NCI-H345 (cell line): ENCODE measurements at places on chromosomes 1 and 21.
A peak's percentile ranks its signal among the peaks of the same experiment; 100 is the strongest.

GRCh38 chr1:197920414-197921117 is 3.4 kb downstream of the LHX9 start:
- no peak for DNase-seq

GRCh38 chr1:28056129-28056925 is 32.1 kb downstream of the EYA3 start:
- DNase-seq, result peak; percentile 21

DNA sequence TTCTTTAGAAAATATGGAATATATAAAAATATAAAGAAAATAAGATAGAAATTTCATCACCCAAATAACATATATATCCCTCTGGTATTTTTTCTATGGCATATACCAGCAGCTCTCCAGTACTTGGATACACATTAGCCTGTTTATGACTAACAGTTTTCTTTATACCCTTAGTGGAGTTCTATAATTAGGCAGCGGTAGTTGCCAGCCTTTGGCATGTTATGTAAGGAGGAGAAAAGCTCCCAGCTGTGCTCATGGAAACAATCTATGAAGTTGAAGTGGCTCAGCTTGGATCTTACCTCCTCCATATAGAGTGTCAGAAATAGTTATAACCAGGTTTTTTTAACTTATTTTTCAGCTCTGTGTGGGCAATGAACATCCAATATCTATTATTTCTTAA is 1636.8 kb downstream of the AMY1C start:
- DNase-seq, result peak; percentile 26

DNA sequence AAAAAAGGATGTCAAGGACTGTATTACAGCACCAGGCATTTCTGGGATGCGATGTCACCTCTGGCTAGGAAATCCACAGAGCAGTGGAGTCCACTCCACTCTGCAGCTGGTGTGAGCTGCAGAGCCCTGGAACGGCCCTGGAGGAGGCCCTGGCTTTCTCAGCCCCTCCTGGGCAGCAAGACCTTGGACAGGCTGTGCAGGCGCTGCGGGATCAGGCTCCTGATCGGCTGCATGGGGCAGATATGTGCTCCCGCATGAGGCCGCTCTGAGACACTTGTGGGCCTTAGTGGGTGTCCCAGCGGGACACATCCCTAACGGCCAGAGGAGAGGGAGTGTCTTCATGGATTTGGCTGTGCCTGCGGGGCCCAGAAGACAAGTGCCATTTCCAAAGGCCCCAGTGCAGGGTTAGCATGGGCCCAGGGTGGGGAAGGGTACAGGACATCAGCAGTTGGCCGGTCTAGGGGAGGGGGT is 6.2 kb downstream of the DNMT3L start:
- no peak for DNase-seq

DNA sequence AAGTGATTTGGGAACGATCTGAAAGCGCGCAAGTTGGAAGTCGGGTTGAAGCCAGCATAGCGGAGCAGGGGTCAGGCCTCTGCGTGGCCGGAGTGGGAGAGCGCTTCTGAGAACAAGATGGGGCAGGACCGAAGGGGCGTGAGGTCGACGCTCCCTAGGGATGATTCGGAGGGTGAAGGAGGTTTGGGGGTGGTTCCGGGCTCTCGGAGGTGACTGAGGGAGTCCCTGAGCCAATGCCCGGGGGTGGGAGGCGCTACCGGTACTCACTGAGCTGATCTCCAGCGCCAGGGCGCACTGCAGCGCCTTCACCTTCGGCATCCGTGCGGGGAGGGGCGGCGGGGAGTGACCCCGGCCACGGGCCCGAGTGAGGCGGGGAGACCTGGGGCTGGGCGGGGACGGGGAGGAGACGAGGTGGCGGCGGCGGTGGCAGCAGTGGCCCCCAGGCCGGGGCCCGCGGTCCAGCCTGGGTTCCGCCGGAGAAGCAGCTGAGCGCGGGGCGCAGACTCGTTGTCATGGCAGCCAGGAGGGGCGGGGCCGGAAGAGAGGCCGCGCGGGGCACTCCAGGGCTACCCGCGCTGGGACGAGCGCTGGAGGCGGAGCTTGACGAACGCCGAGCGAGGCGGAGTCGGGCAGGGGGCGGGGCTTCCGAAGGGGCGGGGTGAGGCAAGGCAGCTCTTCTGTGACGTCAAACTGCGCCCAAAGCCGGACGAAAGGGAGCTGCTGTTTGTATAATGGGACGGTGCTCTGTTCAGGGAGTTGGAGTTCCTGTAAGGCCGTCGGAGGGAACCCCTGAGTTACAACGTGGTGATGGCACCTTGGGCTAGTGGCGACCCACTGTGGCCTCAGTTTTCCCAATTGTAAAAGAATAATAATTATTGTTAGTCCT is at the start of gene SPATA6:
TSS of gene SPATA6 (minus strand) at position 514 of the 886 bp plus-strand sequence. CDS start at position 318, 196 bp downstream.
- peak; percentile 97 for DNase-seq

GRCh38 chr21:44574457-44575306 is 1.2 kb downstream of the KRTAP10-4 start:
- no peak for DNase-seq

GRCh38 chr1:37476087-37476452 is 1.7 kb downstream of the ZC3H12A start:
- DNase-seq, result no peak

GRCh38 chr1:223609977-223610376 is 55.5 kb downstream of the CAPN8 start:
- no peak for DNase-seq

DNA sequence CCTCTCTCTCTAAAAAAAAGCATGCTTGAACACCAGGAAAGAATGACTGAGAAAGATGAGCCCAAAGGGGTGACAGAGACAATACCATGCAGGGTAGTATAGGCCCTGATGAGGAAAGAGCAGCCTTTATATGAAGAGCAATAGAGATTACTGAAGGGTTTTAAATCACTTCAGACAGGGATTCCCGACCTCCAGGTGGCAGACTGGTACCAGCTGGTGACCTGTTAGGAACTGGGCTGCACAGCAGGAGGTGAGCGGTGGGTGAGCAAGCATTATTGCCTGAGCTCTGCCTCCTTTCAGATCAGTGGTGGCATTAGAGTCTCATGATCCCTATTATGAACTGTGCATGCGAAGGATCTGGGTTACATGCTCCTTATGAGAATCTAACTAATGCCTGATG is 30.8 kb upstream of the GTF2B start:
- DNase-seq, result no peak

DNA sequence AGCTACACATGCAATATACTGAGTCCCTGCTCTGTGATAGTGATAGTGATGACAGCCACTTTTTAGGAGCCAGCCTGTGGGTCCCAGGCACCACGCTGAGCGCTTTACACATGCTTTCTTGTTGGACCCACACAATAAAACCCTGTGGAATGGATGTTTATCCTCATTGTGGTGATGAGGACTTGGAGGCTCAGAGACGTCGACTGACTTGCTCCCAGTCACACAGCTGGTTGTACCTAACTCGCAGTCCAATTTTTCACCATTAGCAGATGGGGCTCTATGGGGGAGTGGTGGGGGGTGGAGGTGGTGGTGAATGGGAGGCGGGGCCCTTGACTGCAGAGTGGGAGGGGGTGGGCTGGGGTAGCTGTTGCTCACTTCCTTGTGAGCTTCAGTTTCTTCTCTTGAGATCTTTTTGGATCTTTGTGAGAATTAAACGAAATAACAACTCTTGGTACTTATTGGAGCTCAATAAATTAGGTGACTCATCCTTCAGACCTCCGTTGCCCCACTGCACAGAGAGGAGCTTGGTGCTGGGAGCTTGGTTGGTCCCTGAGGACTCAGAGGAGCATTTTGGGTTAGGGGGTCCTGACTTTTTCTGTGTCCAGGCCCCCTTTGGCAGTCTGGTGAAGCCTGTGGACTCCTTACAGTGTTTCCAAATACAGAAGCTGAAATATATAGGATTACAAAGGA is 61.8 kb upstream of the CD1D start:
- DNase-seq, result no peak

DNA sequence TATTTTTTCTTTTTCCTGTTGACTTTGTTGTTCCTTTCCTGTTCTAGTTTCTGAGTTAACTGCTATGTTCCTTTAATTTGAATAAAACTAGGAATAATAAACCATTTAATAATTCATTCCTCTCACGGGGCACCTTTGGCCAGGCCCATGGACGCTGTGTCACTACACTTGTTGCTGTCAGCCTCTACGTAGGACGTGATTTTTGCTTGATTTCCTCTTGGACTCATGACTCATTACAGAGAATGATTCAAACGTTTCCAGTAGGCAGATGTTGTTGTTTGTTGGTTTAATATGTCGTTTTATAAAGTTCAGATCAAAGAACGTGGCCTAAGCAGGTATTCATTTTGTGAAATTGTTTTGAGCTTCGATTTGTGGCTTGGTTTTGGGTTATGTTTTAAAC is 9.1 kb upstream of the SLC19A1 start:
- no peak for DNase-seq

- peak; percentile 27 for DNase-seq
These were observed 17.9 kb upstream of the DYRK1A start for GRCh38 chr21:37348664-37349063.

DNA sequence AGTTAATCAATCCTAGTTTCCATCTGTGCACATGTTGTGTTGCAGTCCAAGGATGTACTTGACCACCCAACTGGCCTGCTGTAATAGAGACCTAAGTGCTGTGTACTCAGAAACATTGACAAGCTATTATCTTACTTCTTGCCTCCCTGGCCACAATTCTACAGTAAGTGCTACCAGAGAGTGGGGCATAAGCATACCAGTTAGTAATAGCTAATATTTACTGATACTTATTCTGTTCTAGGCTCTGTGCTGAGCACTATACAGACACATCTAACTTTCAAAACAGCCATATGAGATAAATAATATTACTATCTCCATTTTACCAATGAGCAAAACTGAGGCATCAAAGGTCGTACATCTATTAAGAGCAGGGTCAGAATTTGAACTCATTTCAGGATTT is 49.5 kb upstream of the NPL start:
- DNase-seq, result no peak

DNA sequence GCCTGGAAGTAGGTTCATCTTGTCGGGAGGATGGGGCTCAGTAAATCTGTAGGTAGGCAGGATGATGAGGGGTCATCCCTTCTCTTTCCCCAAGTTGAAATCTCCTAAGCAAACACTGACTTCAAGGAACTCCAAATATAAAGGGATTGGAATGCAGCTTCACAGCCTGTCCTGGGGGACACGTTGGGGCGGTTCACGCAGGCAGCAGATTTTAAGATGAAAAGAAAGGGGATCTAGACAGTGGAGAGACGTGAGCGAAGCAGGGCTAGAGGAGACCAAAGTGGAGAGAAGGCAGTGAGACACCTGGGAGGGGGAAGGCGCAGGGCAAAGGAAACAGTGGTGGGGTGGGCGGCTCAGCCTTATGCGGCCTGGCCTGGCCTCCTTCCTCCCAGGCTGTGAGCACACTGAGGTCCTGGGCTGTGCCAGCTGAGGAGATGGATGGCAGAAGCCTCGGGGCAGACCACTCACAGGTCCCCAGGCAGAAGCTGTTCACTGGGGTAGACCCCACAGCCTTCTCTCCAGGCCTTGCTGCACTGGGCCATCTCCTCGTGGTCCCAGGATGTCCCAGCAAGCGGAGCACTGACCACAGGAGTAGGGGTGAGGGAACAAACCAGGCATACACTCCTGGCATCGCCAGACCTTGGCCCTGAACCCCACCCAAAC is 51.7 kb downstream of the TOR1AIP2 start:
- no peak for DNase-seq

DNA sequence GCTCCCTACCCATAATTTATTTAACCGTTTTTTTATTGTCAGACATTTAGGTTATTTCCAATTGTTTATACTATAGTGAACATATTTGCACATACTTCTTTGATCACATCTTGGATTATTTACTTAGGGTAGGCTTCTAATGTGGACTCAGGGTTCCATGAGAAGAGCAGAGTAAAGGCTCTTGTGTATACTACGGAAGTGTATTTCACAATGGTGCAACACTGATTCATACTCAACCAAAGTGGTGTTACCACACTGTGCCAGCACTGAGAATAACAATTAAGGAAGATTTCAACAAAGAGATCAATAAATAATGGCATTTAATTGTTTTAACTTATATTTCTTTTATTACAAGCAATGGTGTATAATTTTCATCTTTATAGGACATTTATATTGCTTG is 251.2 kb downstream of the ZNF326 start:
- no peak for DNase-seq

DNA sequence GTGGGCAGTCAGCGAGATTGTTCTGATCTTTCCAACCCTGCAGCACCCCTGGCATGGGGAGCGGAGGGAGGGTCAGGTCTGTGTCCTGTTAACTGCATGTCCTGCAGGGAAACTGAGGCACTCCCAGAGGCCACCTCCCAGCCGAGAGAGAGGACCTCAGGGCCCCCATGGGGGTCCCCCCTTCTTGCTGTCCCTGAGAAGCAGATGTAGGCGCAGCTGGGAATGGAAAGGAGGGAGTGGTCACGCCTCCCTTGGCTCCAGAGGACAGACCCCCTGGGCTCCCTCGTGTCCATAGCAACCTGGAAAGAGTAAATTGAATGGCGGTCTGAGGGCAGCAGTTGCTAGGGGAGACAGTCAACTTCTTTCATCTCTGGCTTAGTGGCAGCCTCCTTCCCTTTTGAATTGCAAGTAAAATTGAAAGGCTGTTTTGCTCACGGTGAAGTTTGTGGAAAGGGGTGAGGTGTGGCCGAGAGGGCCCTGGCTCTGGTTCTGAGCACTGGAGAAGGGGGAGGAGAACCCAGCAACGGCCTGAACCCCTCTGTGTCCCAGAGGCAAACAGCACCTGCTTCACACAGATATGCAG is 4.9 kb downstream of the CROCC start:
- DNase-seq, result peak; percentile 97

GRCh38 chr1:53086491-53087070 is 24.6 kb downstream of the PODN start:
- DNase-seq, result no peak

DNA sequence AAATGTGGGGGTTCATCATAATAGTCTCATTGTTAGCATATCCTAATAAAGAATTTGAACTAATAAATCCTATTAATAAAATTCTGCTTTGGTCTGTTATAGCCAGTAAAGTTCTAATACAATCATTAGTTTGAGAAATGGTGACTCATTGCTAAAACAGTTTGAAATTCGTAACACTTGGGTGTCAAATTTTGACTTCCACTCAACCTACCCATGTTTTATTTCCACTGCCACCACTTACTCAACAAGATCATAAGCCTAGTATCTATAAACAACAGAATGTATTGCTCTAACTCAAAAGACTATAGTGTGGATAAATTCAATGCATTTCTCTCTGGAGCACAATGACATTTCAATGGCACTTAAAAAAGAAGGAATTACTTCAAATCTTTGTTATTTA is 29.1 kb downstream of the LGALS8 start:
- no peak for DNase-seq

DNA sequence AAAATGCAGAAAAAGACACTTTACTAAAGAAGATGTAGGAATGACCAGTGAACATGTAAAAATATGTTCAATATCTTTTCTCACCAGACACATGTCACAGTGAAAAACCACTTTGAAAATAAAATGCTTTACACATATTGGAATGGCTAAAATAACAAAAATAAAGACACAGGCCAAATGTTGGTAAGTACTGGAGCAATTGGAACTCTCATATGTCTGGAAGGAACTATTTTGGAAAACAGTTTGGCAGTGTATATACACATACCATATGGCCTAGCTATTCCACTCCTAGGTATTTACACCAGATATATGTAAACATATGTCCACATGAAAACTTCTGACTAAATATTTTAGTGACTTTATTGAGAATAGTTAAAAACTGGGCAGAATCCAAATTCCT is 927.2 kb downstream of the BRINP3 start:
- no peak for DNase-seq
